ENCODE measurements at places on chromosomes 3 and 15. TPM values are rescaled to one million over a fixed set of nuclear protein-coding genes. Genes with fewer than 3 reads are reported as not detected.

The RAB27A gene
- total RNA-seq: 5.7 TPM

DNA sequence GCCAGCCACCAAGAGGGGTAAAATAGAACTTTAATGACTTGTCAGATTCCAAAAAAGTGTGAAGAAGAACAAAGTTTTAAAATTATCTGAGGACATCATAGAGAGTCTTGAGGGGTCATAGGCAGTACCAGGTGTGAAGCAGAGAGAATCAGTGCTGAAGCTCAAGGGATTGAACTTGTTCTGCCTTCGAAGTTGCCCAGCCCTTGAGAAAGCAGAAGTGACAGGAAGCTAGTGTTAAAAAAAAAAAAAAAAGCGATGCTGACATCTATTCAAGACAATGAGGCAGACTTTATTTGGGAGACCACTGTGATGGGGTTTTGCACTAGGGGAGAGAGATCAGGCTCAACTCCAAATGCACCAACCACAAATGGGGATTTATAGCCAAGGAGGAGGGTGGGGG lies 21.8 kb downstream of the FBXO22 start:
- DNase-seq: no peak

GRCh38 chr3:161920196-161920595 lies 423.6 kb downstream of the OTOL1 start:
- no peak for DNase-seq

DNA sequence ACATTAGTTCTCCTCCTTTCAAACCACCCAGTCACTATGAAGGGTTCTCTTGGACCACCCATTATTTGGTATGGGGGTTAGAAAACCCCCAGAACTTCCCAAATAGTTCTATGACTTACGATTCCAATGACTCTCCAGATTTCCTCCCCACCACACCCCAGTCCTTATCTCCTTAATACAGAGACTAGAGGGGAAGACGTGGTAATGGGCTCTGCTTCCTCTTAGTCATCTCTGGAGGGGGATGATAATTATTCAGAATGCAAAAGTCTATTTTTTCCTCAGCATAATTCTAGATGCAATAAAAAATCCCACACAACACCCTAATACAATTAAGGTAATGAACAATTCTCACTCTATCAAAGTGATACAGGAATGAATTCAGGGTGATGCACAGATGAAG lies 48.9 kb upstream of the CFAP161 start:
- DNase-seq: no peak

DNA sequence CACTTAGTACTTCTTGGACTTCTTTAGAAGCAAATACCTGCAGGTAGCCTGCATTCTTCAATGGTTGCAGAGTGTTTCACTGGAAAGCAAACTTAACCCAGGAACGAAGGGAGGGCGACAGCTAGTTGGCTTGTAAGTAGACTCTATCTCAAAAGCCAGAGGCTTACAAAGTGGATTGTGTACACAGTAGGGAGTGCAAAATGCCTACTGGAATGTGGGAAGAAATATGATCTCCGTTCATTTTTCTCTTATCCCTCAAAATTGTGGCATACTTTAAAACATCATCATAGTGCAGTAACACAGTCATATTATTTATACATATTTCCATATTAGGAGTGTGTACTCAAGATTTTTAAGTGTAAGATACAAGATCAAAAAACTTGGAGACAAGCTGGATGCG lies 155.7 kb downstream of the LIPC start:
- no peak for DNase-seq

The RETNLB gene
- not detected for total RNA-seq

The SSR3 gene
- 223 TPM for total RNA-seq

The CALML4 gene
- 0.99 TPM for total RNA-seq

The ARL14 gene
- total RNA-seq: not detected

DNA sequence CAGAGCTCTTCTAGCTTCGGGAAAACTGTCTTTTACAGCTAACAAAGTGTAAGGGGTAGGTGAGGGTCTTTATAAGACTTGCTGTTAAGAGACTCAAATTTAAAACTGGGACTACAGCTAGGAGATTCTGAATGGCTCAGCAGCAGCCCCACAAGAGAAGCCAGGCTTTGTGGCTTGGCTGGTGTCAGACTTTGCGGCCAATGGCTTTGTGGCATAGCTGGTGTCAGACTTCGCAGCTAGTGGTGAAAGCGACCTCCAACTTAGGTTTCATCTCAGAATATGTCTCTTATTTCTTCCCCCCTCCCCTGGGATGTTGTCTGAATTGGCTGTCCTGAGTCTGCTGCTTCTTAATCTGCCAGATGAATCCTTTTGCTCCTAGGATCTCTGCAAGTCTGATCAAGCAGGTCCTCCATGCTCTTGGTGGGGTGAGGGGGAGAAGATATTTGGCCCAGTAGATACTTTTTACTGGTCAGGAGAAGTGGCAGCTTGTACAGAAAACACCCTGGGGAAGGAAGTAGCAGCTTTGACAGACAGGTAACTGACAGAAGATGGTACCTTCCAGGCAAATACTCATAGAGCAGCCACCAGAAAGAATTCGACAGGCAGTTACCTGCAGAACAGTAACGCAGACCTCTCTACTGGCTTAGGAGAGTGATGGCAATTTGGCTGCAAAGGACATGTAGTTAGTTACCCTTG lies 8.4 kb downstream of the BOC start:
- no peak for DNase-seq

Data from left ventricle myocardium superior (tissue), 1 donor.